CD8-positive, alpha-beta memory T cell (primary cell): ENCODE measurements at places on chromosomes 6 and 20. TPM values are rescaled to one million over a fixed set of nuclear protein-coding genes. Genes with fewer than 3 reads are reported as not detected.

The CRNKL1 gene
- 28.6 TPM for total RNA-seq

DNA sequence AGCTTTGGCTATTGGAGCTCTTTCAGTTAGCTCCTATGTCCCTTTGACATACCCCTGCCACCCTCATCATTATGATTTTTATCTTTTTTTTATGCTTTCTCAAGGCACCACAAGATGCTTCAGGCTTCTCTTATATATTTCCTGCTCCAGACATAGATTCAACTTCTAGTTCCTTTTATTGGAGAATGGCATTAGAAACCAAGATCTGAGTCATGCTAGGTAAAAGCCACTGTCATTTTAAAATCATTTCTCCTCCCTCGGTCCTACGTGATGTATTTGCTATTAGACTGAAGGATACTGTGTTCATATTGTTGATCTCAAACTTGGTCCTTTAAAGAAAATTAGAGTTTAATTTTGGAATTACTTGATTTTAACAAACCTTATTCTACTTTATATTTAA is 8.3 kb downstream of the TENT5A start:
- no peak overlapping the region for H3K27ac ChIP-seq
- DNase-seq, result no peak
- H3K27me3 ChIP-seq, result no peaks in the 10 kb centered on the region
- no peaks in the 10 kb centered on the region for H3K36me3 ChIP-seq

DNA sequence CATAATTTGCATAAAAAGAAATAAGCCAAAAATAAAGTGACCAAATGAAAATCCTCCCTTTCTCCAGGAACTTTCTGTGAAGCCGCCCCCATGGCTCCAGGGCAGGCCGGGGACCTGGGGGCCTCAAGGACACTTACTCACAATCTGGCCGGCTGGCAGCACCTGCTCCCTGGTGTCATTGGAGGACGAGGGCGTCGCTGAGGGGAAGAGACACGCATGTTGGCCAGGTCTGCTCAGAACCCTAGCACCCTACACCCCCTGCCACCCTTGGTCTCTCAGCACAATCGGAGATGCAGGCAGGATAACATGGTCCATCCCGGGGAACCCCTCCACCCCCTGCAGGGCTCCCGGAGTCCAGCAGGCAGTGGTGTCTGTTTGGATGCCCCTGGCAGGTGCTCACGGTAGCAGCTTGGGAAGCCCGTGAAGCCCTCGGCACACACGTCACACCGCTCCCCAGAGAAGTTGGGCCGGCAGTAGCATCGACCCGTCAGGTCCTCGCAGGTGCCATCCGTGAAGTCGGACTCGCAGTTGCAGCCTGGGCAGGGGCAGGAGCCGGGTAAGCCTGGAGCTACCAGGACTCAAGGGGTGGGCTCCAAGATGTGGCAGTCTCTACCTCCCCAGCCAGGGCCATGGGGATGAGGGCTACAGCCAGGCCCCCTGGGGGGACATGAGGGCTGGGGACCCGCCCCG is 21.3 kb downstream of the LAMA5 start:
- H3K4me3 ChIP-seq, result no peak overlapping the region
- DNase-seq, result no peak
- H3K27me3 ChIP-seq, result no peaks in the 10 kb centered on the region
- no peaks in the 10 kb centered on the region for H3K36me3 ChIP-seq
- H3K27ac ChIP-seq, result no peak overlapping the region

The DPPA5 gene
- total RNA-seq, result not detected

The RSPH9 gene
- not detected for total RNA-seq

DNA sequence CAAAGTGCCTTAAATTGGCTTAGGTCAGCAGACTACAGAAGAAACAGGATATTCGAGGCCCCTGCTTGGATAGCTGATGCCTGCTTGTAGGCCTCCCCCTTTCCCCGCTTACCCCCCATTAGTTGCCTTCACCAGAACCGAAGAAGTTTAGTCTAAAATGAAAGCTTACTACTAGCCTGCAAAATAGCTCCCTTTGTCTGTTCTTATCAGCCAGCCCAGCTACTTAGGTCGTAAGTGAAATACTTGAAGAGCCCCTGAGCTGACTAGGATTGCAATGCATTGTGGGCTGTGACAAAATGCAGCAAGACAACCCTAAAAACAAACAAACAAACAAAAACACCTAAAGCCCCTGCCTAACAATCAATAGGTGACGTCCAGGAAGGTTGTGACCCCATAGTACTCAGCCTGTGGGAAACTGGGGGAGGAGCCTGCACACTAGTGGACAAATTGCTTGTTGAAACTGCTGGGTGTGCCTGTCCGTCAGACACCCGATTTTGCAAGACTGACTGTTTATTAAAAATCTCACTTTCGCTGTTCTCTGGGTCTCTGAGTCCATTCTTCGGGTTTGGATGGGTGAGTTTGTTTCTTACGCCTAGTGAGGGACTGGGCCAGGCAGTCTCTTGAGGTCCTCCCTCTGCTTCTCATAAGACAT is 105.0 kb upstream of the DUSP22 start:
- H3K27me3 ChIP-seq, result no peaks in the 10 kb centered on the region
- H3K4me1 ChIP-seq, result peaks cover 24% of the 10 kb centered on the region
- H3K4me3 ChIP-seq, result no peak overlapping the region

DNA sequence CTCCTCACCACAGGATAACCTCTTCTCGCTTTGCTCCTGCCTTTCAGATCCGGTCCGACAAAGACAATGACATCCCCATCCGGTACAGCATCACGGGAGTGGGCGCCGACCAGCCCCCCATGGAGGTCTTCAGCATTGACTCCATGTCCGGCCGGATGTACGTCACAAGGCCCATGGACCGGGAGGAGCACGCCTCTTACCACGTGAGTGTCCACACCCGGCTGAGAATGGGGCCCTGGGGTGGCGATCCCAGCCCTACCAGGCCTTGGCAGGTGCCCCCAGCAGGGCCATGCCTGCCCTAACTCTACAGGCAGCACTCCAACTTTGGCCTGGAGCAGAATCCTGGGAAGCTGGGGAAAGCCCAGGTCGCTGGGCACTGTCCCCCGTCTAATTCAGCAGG is 221.1 kb downstream of the TAF4 start:
- H3K4me1 ChIP-seq, result no peaks in the 10 kb centered on the region
- no peak overlapping the region for H3K27ac ChIP-seq
- no peaks in the 10 kb centered on the region for H3K36me3 ChIP-seq
